ENCODE measurements at places on chromosomes 1 and 21.

DNA sequence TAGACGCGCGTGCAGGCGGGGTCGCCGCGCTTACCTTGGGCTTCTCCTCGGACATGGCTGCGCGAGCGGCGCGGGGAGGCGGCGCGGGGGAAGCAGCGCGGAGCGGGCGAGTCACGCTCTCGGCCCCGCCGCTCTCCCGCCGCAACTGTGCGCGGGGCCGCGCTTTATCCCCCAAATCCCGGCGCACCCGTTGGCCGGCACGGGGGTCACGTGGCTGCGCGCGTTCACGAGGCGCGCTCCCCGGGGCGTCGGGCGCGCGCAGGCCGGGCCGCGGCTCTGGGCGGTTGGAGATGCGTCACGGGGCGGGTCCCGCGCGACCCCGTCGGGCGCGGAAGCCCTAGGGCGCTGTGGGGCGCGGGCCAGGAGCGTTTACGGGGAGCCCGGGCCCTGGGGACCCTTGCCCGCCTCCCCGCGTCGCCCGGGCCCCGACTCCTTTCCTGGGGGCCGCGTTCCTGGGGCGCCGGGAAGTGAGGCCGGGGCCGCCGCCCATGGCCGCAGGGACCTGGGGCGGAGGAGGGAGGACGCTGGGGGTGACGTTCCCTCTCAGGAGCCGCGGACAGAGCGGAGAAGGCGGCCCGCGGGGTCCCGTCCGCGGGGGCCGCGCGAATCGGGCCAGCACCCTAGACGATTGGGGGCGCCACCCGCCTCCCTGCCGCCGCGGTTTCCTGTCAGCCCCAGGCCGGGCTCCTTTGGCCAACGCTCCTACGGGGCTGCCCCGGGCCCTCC, at the start of gene SUMO3:
TSS of gene SUMO3 (minus strand) at position 149 of the 726 bp plus-strand sequence. CDS start at position 55, 94 bp downstream.
- DNase-seq, result peak; percentile 46

DNA sequence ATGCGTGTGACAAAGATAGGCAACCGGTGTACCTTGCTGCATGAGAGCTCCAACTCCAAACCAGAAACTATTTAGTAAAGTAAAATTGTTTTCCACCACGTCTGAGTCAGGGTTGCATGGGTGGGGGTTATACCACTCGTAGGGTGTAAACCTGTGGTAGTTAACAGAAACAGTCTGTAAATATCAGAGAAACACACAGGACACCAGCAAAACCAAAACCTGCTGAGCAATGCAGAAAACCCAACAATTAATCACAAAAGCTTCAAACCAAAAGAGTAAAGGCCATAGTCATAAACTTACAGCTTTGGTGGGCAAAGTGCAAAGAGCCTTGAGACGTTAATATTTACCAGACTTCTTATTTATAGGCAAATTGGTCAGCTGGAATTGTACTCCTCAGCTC, 282.7 kb downstream of the BACH1 start:
- DNase-seq, result no peak

- DNase-seq, result no peak
These were observed 11.3 kb downstream of the DCAF8 start for GRCh38 chr1:160251011-160251410.

DNA sequence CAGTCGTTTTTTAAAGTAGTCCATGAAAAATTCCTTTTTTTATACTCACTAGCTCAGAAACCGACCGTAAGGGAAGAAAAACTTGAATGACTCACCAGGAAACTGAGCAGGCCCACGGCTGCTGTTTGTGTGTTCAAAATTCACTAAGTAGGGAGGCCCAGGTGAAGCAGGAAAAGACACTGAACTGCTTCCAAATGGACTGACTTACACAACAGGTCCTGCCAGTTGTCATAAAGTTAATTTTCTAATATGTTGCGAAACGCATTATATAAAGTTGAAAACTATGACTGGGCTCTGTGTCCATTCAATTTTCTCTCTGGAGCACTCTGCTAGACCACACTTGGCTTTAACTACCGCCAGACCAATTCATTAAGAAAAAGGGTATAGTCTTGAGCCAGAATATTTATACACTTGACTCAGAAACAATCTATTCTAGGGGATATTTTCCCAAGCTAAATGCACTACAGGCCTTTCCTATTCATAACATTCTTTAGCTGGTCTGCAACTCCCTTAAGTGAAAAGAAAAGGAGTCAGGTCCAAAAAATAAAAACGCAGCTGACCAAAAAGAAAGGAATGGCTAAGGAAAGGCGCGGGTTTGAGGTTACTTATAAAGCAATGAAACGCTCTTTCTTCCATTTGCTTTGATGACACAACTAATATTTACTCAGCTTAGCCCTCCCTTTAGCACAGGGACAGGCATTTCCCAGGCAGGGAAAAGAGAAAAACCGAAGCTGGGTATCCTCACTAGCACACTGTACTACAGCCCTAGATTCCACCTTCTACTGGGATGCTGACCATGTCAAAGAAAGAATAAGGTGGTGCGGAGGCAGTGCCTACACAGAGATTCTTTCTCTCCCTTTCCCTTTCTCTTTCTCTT, 306.3 kb upstream of the ESRRG start:
- no peak for DNase-seq

- no peak for DNase-seq
These were observed 21.3 kb downstream of the RBM15 start for GRCh38 chr1:110360431-110360830.

DNA sequence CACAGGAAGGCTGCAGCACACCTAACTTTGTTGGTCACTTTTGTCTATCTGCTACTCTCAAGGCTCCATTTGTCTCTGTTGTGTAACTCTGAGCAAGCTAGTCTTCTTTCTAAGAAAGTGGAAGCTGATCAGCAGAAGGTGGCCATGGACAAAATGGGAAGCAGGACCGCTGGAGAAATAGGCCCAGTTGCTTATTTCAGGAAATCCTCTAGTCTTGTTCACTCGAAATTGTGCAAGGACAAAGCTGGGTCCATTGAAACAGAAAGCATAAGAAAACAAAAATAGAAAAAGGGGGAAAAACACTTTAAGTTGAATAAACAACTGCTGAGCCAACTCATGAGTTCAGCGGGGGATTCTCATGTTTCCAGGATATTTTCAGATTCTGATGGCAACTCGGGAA, 150.1 kb downstream of the PBX1 start:
- no peak for DNase-seq

DNA sequence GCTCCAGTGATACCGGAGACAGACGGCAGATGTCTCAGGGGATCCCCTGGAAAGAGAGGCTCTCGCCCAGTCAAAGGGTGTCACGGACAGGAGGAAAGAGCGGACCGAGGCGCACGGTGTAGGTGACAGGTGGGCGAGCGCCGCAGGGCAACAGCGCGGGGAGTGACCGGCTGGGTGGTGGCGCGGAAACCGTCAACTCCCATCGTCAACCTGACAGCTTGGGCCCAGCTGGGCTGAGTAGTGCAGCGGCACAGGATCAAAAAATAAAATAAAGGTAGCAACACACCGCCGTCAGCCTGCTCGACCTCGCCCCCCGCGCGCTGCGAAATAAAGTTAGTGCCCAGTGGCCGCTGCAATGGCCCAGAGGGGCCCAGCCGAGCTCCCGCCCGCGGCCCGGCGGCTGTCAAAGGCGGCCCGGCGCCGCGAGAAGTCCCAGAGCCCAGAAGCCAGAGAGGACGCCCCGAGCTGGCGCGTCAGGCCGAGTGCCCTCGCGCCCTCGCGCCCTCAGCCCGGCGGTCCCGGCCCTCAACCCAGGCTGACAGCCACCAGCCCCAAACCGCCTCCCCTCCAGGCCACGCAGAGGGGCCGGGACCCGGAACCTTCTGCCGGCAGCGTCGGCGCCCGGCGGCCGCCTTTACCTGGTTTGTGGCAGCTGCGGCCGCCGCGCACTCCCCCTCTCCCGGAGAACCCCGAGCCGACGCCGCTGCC, at the start of gene LYST:
TSS of gene LYST (minus strand) at position 702 of the 708 bp plus-strand sequence. CDS start 36,489 bp downstream, outside the sequence.
- DNase-seq, result no peak

- DNase-seq, result no peak
These were observed 78.9 kb downstream of the UBE2U start for GRCh38 chr1:64282351-64282750.

- no peak for DNase-seq
These were observed 2.2 kb upstream of the EVA1C start for GRCh38 chr21:32410291-32410690.

GRCh38 chr1:119968601-119969000, 72.3 kb upstream of the ADAM30 start:
- DNase-seq, result no peak

GRCh38 chr1:202049129-202049528, 38.7 kb downstream of the ELF3 start:
- no peak for DNase-seq

GRCh38 chr1:34532113-34532512, 222.7 kb upstream of the GJB5 start:
- no peak for DNase-seq
